Germinal center (tissue), 1 donor: ENCODE measurements at places on chromosomes 5 and 9.

GRCh38 chr9:114745108-114745848, 60.6 kb downstream of the TNFSF15 start:
- no peak for DNase-seq

DNA sequence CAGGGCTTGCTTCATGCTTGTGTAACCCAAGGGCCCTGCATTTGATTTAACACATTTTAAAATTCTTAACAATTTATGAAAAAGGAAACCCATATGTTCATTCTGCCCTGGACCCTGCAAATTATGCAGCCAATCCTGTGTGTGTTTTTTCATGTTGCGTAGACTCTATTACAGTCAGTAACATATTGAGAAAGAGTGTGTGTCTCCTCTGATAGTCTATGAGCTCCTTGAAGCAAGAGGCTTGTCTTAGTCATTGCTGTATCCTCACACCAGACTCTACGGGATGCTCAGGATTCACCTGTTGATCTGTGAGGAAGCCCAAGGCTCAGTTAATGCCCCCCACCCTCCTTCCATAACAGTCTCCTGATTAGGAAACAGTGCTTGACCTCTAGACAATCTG, 177.3 kb upstream of the DMAC1 start:
- DNase-seq, result no peak

DNA sequence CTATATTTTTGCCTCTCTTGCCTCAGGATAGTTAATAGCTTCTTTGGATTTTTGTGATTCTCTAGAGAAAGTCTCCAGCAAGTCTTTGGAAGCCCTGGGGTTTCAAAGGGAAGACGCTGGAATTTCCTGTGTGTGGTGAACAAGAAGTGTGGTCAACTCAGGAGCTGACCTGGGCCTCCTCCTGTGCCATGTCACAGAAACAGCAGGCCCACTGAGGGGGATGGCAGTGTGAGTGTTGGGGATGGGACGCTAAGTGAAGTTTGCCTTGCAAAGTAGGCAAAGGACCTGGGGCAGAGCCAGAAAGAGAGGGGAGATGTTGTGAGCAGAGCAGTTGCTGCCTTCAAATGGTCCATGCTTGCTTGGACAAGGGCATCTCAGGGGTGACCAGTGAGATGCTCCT, 226.3 kb downstream of the DMRT2 start:
- DNase-seq, result no peak

GRCh38 chr9:14945351-14945750, 35.1 kb upstream of the FREM1 start:
- no peak for DNase-seq

GRCh38 chr5:121366515-121366914, 485.2 kb upstream of the FTMT start:
- no peak for DNase-seq

DNA sequence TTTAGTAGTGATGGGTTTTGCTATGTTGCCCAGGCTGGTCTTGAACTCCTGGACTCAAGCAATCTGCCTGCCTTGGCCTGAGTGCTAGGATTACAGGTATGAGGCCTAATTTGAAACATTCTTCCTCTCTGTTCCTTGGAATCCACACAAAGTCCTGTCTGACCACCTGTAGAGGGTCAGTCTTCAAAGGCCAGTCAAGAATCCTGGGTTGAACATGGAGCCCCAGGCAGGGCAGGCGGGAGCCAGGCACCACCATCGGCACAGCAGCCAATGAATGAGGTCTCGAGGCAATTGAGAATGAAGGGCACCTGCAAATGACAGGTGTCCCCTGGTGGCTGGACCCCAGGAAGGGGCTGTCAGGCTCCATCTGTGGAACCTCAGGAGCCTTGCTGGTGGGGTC, 17.4 kb upstream of the NCS1 start:
- DNase-seq, result no peak

DNA sequence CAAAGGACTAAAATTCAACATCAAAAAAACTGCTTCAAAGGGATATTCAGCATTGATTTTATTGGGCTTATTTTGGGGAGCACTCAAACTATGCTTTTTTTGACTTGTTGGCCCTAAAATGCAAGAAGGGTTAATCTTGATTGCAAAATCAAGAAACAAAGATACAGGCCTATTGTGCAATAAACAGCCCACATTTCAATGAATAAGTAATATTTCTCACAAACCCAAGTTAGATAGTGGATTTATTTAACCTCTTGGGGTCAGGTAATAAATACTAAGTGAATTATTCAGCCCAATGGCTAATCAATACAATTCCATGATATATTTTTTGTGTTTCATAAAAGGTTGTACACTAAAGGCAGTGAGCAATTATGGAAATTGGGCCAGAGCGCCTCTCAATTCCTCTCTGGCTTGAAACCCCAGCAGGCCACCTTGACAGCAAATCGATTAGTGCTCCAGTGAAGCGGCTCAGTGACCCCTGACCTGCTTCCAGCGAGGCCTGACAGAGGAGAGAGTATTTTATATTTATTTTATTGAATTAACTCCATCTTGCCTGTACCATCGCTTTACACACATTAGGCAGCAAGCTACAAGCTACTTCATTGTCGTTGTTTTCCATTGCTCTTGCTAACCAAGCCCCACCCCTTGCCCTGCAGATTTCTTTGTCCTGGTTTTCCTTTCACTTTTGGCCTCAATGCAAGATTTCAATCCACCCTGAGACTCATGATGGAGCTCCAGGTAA, 65.5 kb downstream of the EBF1 start:
- no peak for DNase-seq

DNA sequence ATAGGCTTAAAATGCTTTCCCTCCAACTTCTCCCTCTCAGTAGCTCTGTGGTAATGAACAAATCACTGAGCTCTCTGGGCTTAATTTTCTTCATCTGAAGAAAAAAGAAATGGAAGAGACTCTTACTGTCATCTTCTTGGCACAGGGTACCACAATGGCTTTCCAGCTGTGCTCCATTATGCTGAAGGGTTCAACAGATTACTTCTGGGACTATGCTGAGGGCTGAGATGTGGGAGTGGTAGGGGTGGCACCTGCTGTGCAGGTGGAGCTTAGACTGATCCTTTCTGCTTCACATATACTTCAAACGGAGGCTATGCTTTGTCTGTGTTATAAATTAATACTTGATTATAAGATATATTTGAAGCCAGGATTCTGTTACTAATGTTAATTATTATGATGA, 840.2 kb upstream of the C9orf72 start:
- DNase-seq, result no peak

- DNase-seq, result no peak
Measured at GRCh38 chr9:26471261-26471660, 421.3 kb downstream of the CAAP1 start.

DNA sequence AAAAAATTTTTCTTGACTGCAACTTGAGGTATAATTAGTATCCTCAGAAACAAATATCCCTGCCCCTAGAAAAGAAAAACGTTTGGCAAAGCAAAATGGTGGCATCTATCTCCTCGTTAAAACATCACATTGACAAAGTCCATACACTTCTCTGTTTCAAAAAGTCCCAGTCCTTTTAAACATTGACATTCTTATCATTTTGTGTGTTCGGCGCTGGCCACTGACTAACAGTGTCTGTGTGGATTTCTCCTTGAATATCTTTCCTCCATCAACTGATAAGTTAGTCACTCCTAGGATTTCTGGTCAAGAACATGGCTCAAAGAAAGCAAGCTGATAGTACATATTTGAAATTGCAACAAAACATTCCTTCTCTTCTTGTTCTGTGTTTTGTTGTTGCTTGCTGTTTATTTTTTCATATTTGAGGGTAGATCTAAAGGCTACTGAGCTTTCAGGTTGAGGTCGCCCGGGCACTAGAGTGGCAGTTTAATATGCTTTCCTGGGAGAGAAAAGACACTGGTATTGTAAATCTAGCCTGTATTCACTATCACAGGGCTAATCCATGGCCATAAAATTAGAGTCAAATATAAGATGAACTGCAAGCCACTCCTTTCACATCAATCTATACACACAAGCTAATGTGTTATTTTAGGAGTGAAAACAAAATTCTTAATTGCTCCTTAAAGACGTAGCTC, 8.5 kb upstream of the PPIC start:
- DNase-seq, result no peak

DNA sequence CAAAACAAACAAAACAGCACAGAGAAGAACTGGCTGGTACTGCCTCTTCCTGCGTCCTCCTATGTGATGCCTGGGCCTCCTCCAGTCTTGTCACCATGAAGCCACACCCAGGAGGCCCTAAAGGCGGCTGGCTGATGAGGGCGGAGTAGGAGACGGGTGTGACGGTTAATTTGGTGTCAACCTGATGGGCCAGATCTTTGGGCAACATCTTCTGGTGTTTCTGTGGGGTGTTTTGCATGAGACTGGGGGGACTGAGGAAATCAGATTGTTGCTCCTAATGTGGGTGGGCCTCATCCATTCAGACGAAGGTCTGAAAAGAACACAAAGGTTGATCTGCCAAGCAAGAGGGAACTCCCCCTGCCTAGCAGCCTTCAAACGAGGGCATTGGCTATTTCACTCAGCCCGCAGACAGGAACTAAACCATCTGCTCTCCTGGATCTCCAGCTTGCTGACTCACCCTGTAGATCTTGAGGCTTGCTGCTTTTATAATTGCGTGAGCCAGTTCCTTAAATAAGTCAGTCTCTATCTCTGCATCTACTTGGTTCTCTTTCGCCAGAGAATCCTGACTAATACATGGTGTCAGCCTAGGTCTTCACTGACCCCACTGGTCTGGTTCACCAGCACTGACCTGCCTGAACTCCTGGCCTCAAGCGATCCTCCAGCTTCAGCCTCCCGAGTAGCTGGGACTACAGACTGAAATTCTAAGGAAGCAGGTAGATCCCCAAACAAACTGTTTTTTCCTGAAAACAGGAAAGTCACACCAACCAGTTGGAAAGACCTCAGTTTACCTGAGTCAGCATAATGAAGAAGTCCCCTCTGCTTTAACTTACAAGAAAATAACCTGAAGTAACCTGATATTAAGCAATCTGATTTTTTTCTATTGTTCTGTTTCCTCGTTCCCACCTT, 12.8 kb upstream of the ZFP62 start:
- DNase-seq, result no peak

DNA sequence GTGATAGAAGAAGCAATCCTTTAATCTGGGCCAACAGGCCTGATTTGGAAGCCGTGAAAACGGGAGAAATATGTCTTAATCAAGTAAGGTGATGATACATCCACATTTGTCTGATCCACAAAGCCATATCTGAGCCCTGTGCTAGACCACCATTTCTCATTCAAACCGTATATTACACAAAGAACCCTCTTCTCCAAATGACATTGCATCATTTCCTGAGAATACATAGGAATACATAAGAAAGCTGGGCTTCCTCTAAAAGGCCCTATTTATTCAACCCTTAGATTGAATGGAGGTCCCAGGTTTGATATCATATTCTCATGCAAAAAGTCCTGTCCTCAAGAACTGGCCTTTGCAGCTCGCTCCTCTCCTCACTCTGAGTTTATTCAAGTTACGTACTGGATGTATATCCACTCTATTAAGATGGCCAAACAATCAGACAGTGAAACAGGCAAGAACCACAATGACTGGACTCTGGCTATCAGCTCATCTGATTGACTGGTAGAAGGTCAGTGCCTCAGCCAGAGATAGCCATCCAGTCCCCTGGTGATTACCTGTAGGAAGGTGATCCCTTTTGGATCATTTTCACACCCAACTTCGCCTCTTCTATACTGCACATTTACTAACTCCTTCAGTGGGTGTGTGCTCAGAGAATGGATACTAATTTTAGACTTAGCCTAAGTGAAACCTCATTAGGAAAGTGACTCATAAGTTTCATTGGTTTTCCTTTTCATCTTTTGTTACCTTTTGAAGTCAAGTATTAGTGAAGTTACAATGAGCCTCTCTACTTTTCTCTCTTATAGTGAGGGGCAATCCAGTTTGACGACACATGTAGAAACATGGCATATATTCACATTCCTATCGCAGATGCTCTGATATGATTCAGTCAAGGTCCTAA, 167.6 kb upstream of the WWC1 start:
- no peak for DNase-seq

DNA sequence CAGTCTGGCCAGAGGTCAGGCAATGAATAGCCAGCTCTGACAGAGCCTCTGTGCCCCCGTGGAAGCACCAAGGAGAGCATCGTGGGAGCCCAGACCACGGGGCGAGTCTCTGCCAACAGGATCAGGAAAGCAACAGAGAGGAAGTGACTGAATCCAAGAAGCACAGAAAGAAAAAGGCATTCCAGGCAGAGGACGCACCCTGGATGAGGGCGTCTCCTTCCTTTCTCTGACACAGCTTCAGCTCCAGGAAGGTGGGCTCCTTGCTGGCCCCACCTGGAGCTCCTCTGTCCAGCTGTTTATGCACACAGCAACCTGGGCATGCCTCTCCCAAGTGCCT, 16.6 kb downstream of the HK3 start:
- no peak for DNase-seq

DNA sequence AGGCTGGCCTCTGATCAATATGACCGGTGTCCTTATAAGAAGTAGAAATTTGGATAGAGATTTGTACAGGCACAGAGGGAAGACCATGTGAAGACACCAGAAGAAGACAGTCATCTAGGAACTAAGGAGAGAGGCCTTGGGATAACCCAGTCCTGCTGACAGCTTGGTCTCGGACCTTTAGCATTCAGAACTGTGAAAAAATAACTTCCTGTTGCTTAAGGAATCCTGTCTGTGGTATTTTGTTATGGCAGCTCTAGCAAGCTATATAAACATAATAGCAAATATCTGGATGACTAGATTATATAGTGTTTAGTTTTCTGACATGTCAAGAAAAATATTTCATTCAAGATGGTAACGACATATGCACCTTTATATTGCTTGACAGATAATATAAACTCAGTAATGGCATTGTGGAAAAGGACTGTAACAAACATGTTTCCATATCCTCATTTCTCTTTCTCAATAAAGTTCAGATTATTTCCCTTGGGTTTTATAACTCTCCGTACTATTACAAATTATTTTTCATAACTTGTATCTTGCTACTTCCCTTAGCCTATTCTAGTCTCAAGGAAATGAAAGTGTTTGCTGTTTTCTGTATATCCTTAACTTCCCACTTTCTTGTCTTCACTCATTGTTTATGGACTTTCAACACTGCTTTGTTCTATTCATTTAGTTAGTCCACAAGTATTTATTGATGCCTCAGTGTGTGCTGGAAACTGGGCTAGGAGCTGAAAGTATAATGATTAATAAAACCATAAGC, 62.4 kb downstream of the KIAA1958 start:
- DNase-seq, result no peak

GRCh38 chr5:149791881-149792280, 61.8 kb downstream of the PPARGC1B start:
- DNase-seq, result no peak
